ENCODE measurements at places on chromosomes 11 and 22.

- DNase-seq: peak; percentile 22
These were observed 52.9 kb downstream of the UVRAG start for GRCh38 chr11:75867778-75868374.

- DNase-seq: no peak
These were observed 42.2 kb downstream of the BIRC2 start for GRCh38 chr11:102389253-102389652.

GRCh38 chr11:13875643-13876042 lies 86.9 kb upstream of the SPON1 start:
- DNase-seq: no peak

- peak; percentile 94 for DNase-seq
These were observed 4.1 kb upstream of the PLAAT2 start for GRCh38 chr11:63567044-63567840.

DNA sequence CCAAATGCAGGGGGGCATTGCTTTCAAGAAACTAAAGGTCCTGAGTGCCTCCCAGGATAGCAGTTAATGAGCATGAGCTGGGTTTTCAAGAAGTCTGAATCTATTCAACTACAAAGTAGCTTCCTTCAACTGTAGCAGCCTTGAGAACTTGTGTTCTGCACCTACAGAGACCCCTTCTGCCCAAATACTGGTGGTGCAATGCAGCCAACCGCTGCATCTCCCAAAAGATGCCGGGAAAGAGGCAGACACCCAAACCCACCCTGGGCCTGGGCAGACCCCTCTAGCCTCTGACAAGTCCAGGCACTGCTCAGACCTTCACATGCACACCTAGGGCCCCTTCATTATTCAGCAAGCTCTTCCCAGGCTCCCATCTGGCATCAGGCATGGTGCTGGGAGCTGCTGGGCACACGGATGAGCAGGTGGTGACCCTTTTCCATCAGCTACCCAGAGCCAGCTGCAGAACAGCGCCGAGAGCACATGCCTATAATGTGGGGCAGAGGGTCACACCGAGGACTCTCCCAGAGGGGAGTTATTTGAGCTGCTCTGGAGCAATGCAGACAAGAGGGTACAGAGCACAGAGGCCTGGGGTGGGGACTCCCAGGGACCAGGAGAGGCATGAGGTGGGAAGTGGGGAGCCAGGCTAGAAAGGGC lies 44.9 kb upstream of the ETS1 start:
- DNase-seq: peak; percentile 65

DNA sequence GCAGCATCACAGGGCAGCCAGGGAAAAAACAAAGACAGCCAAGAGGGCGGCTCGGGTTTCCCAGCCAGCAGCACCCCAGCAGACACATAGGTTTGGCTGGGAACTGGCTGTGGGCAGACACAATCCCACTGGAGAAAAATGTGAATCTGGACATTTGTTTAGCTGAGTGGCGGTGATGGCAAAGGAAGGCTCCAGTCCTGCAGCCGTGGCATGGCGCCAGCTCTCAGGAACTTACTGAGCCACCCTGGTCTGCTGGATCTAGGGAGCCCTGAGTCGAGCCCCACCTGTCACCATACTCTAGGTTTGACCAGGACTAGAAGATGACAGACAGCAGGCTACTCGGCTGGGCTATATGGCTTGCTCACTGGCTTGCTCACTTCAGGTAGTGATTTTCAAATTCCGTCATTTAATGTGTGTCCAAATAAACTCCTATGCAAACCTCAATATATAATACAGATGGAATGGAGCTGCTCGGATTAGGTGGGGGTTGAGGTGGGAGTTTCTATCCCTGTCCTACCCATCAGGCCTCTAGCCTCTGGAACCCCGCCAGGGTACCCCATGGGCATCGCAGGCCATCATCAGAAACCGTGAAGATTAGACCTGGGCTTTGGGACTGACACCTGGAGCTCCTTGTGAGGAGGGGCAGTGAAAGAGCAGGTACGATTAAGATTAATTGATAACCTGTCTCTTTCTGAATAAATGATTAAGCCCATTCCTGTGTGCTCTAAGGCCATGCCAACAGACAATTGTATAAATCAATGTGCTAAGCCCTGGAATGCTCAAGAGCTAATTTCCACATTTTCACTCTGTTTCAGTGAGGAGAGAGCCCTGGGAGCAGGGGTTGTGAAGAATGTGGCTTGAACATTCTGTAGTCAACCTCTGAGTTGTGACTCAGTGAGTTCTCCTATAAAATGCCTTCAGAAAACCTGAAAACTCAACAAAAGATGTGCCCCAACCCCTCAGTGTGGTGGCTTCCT lies 42.5 kb downstream of the GALNT18 start:
- no peak for DNase-seq

DNA sequence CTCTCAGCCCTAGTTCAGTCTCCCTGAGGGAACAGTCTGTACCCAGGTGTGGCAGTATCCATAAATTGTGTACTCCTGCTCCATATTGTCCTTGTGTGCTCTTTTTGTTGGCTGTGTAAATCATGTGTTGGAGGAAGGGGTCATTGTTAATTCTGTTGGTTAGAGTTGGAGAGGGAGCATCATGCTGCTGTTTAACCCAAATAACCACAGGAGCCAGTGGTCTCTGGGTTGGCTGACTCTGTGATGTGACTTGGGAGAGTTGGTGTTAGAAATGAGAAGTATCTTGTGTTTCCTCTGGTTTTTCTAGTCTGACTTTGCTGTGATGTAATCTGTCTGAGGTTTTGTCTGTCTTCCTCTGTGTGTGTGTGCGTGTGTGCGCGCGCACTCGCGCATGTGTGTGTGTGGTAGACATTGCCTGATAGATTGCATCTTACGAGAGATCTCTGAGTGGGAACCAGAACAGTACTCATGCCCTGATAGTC lies 30.5 kb downstream of the CTNND1 start:
- DNase-seq: peak; percentile 92

GRCh38 chr11:106491751-106492150 lies 414.3 kb downstream of the AASDHPPT start:
- no peak for DNase-seq

GRCh38 chr11:130442737-130443136 lies 5.7 kb upstream of the ADAMTS15 start:
- DNase-seq: no peak

DNA sequence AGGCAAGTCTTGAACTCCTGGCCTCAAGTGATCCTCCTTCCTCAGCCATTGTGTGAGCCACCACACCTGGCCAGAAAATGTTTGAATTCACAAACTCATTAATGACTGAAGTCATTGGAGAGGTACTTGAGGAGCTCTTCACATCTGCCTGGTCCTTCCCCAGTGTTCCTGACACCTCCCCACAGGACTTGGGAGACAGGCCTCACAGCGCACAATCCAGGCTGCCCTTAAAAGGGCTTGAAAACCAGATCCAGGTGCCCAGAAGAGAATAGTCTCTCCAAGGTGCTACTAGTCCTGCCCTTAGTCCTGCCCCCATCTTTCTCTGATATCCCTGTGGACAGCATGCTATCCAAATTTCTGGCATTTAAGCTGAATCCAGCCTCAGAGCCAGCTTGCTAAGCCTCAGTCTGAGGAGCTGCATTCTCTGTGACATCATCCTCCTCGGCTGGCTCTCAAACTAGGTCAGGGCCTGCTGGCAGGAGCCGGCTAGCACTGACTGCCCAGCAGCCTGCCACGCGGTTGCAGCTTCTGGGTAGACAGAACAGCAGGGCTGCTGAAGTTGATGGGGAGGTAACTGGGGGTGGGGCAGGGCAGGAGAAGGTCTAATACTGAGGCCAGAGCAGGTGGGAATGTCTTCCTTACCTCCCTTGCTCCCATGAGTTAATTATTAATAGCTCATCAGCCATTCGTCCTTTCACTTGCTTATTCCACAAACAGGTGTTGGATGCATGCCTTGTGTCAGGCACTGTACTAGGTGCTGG lies 35.3 kb upstream of the NECTIN1 start:
- no peak for DNase-seq

GRCh38 chr22:46233231-46233630 lies 16.9 kb downstream of the CDPF1 start:
- no peak for DNase-seq

GRCh38 chr22:35572556-35572955 lies 31.9 kb downstream of the RASD2 start:
- no peak for DNase-seq

- DNase-seq: no peak
These were observed 27.0 kb downstream of the MYBPC3 start for GRCh38 chr11:47325271-47326041.

- DNase-seq: no peak
These were observed 8.0 kb downstream of the TOLLIP start for GRCh38 chr11:1301220-1302000.

DNA sequence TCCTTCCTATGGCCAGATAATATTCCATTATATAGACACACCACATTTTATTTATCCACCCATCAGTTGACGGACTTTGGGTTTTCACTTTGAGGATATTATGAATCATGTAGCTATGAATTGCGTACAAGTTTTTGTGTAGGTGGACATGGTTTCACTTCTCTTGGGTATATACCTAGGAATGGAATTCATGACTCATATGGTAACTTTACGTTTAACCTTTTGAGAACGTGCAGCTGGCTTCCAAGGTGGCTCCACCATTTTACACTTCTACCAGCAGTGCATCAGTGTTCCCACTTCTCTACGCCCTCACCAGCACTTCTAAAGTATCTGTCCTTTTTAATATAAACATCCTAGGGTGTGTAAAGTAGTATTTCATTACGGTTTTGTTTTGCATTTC lies 112.0 kb downstream of the PLEKHA7 start:
- DNase-seq: no peak

GRCh38 chr11:103923451-103923931 lies 112.9 kb upstream of the DDI1 start:
- DNase-seq: no peak

DNA sequence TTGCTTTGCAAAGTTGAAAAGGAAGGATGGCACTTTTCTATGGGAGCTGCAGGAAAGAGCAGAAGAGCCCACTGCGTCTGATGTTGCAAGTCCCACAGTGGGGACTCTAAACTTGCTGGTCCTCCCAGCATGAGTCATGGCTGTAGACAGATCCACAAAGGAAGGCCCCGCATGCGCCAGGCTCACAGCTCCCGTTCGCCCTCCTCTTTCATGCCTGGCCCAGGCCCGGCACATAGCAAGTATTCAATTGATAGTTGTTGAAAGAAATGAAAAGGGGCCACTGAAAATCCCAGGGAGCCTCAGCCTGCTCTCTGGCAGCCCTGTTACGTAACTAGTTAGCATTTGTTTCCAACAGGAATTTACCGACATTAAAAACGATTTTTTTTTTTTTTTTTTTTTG lies 18.9 kb downstream of the AP1B1 start:
- no peak for DNase-seq

DNA sequence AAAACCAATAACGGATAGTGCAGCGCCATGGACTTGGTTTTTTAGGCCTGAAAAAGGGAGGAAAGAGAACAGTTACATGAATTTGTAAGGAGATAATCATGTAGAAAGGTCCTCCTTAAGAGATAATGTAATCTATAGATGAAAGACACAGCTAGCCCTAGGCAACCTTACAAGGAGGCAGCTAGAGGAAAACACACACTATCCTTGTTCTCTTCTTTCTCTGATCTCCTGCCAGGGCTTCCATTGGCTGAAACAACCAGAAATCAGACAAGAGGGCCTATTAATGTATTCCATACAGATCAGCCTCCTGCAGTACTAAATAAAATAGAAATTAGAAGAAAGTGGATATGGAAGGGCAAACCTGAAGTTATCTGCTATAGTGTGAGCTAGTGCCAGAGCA lies 53.0 kb downstream of the KCNA4 start:
- DNase-seq: no peak

DNA sequence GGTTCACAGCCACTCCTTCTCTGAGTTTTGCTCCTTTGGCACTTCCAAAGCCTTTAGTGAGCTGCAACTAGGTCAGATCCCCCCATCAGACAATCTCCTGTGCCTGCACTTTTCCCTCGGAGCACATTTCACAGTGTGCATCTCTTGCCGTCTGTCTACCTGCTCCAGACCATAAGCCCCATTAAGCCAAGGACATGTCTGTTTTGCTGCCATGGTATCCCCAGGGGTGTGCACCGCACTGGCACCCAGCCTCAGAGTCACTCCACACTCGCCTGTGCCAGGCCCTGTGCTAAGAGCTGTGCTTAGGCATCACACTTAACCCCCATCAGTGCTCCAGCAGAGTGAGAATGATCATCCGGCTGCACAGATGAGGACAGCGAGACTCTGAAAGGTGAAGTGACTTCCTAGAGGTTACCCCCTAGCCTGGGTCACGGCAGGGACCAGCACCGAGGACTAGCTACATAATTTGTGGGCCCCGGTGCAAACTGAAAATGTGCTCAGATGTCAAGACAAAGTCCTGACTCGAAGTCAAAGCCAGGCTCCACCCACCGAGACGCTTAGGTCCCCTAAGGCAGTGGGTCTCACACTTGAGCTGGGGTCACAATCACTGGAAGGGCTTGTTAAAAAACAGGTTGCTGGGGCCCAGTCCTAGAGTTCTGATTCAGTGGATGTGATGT lies 33.9 kb downstream of the ARRB1 start:
- no peak for DNase-seq

- no peak for DNase-seq
These were observed 149.9 kb downstream of the FEZ1 start for GRCh38 chr11:125346179-125346530.

Measured in CD4-positive, alpha-beta T cell treated with Interleukin-4 for 1 hour (primary cell).